Neural crest cell (in vitro differentiated cells): ENCODE measurements at places on chromosomes 6 and 20. TPM values are rescaled to one million over a fixed set of nuclear protein-coding genes. Genes with fewer than 3 reads are reported as not detected.

The ADGRB3 gene
- 5.0 and 5.1 TPM in 2 replicates for total RNA-seq

The PDSS2 gene
- total RNA-seq: 12.1 and 14.9 TPM in 2 replicates

GRCh38 chr20:34215711-34216381, 25.4 kb upstream of the ASIP start:
- DNase-seq: peak; percentile 78

DNA sequence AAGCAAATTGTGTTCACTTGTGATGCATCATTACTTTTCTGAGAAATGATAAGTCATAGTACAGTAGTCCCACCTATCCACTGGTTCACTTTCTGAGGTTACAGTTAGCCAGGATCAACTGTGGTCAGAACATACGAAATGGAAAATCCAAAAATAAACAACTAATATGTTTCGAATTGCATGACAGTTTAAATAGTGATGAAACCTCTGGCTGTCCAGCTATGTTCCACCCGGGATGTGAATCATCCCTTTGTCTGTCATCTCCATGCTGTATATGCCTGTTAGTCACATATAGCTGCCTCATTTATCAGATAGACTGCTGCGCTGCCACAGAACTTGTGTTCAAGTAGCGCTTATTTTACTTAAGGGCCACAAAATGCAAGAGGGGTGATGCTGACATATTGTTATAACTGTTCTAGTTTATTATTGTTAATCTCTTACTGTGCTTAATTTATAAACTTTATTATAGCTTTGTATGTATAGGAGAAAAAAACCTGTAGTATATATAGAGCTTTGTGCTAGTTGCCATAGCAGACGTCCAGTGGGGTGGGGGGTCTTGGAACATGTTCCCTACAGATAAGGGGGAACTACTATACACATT, 29.2 kb downstream of the AFDN start:
- DNase-seq: no peak

DNA sequence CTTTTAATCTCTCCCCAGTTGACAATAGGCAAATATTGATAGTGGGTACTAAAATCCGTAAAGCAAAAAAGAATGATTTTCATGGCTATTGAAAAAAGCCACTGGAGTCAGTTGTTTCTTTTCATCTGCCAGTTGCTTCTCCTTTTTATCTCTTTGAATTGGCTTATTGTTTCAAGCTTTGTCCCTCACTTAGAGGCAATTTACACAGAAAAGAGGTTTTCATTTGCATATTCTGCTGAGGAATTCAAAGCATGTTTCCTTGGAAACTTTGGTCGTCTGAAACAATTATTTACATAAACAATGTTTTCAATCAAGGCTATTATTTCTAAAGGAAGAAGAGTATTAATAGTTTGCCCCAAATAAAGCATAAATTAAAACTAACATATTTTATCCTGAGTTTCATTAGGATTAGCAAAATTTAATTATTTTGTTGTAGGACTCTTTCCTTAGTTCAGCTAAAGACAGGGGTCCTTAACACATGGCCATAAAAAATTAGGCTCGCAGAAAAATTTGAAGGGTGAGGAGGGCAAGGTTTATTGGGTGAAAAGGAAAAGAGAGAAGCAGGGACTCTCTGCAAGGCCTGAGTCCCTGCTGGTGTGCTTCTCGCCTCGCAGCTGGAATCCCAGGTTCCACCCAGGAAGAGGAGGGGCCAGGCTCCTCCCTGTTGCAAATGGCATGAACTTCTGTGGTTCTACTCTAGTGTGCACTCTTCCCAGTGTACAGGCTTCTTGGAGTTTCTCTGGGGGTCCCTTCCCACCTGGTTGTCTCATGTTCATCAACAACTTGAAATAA, 138.8 kb upstream of the LAMA2 start:
- DNase-seq: no peak

- DNase-seq: no peak
Measured at GRCh38 chr6:117272891-117273290, 7.5 kb downstream of the VGLL2 start.

DNA sequence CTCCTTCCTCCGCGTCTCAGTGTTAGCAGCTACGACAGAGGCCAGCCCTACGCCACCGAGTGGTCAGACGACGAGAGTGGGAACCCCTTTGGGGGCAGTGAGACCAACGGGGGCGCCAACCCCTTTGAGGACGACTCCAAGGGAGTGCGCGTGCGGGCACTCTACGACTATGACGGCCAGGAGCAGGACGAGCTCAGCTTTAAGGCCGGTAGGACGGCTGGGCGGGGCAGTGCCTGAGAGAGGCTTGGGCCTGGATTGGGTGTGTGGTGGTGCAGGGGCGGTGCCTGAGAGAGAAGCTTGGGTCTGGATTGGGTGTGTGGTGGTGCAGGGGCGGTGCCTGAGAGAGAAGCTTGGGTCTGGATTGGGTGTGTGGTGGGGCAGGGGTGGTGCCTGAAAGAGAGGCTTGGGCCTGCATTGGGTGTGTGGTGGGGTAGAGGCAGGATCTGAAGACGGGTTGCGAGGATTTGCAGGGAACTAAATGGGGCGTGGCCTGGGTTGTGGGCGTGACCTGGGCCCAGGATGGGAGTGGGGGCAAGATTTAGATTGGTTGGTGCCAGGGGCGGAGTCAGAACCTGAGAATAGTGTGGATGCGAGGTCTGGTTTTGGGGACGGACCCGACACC, 24.4 kb downstream of the SPDEF start:
- no peak for DNase-seq
